ENCODE measurements at places on chromosomes 6 and 20.
A peak's percentile ranks its signal among the peaks of the same experiment; 100 is the strongest.

DNA sequence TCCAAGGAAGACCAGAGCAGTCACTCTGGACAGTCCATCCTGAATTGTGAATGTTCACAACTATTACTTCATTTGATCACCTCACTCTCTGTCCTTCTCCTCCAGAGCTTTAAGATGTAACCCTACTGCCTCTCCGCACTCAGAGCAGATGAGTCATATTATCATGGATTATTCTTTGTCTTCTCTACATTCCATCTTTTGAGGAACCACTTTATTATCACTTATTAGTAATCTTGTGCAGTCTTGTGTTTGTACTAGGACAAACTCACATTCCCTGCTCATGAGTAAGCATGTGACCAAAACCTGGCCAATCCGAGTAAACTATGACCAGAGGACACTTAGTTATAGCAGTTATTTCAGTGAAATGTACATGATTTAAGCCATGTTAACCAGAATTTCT lies 401.5 kb upstream of the ADGRB3 start:
- DNase-seq: no peak

- no peak for DNase-seq
Measured at GRCh38 chr6:126381498-126381897, 41.6 kb downstream of the CENPW start.

GRCh38 chr6:55299286-55299985 lies 27.8 kb upstream of the GFRAL start:
- DNase-seq: no peak

GRCh38 chr6:28330041-28330440 lies 5.9 kb downstream of the ZSCAN31 start:
- no peak for DNase-seq

DNA sequence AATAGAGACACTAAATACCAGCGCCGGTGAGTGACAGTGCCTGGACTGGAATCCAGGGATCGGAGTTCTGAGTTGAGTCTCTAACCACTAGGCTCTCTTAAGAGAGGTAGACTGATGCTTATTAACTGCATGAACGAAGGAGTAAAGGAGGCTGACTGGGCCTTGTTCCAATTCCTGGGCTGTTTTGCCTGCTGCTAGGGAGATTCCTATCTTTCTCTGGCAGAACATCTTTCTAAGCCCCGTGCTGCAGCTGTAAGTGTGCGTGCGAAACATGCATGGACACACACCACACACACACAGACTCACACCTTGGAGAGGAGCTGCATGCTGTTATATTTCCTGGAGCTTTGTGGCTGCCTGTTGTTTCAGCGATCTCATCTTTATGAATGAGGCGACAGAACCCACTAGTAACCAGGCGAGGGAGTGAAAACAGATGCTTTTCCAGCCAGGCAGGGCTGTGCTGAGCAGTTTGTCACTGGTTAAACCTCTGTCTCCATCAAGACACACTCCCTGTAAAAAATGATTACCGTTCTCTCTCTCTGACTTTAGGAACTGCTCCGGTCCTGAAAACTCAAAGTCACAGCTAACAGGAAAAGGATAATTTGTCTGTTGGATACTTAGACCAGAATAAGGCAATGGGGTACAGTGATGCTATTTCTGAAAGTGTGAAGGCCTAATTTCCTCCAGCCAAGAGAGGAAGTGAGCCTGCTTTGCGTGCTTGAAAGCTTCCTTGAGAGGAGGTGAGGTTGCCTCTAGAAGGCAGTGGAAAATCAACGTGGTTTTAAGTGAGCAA lies 157.4 kb upstream of the ZNF217 start:
- peak; percentile 57 for DNase-seq

DNA sequence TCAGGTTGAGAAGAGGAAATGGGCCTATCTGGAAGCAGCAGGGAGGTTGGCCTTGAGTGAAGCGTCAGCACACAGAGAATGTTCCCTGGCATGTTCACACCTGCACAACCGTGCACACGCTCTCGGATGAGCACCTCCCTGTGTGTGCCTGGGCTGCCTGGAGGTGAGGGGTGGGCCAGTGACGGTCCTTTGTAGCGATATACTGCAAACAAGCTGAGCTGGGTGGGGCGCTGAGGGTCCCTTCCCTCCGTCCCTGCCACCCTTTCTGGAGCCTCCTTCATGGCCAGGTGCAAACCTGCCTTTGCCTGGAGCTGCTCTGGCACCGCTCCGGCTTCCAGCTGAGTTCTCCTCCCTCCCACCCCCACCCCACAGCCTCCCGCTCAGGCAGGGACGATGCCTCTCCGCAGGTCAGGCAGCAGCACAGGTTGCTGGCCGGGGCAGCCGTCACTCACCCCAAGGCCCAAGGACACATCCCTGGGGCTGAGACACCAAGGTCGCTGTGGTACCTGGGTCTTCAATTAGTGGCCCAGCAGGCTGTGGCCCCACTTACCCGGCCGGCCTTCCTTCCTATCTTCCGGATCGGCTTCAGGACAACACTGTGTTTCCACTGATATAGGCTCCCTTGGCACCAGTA lies 111.6 kb downstream of the ERMARD start:
- no peak for DNase-seq

- no peak for DNase-seq
Measured at GRCh38 chr6:97626671-97627441, 343.8 kb upstream of the MMS22L start.

- no peak for DNase-seq
Measured at GRCh38 chr20:10761232-10761631, 87.4 kb upstream of the JAG1 start.

GRCh38 chr20:44031781-44032582 lies 117.3 kb downstream of the TOX2 start:
- DNase-seq: no peak

DNA sequence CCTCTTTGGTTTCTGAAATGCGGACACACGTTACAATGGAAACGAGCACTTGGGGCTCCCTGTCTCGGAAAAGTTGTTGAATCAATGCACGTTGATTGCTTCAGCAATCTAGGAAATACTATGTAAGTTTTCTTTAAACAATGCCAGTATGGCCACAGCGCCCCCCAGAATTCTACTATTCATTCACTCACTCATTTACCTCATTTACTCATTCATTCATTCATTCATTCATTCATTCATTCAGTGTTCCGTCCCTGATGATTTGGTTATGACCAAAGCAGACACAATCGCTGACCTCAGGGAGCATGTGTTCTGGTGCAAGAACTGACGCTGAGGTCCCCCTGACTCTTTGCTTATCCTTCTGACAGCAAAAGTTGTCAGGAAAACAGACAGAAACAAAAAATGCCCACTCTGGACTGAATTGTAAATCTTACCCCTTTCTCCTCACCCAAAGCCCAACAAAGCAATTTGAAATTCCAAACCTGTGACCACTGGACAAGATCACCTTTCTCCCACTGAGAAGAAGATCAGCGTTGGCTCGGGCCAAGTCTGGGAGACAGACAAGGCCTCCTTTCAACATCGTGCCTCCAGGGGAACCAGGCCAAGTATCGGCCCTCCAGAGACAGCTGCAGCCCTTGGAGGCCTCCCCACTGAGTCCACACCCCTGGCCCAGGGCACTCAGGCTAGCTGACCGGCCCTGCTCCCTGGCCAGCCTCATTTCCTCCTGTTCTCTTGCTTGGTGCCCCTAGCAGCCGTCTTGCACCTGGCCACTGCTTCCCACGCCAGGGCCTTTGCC lies 15.0 kb upstream of the PMEPA1 start:
- no peak for DNase-seq

DNA sequence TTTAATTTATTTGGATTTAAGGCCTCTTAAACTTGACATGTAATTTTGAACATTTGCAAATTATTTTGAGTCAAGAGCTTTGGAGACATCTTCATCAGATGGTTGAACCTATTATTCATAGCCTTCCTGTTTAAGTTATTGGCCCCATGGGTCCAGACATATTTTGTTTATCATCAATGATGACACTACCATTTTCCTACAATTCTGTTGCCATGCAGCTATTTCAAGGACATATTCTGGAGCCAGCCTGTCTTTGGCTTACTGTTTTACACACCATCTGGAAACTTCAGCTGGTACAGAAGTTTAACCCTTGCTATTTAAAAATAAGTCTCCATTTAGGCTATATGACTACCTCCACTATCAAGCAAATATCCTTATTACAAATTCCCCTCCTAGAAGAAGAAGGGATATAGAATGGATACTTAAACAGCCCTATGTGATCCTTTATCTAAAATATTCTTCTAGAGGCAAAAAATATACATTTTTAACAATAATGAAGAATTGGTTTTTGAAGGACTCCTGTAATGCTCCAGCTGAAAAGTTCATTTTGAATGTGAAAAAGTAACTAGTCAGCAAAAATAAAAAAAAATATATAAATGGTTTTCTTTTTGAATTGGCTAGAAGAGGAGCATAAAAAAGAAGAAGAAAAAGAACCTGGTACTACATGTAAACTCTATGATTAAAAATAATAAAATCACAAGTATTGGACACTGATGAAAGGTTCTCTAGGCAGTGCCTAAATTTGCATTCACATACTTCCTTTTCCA lies 544.0 kb upstream of the HS3ST5 start:
- DNase-seq: no peak

DNA sequence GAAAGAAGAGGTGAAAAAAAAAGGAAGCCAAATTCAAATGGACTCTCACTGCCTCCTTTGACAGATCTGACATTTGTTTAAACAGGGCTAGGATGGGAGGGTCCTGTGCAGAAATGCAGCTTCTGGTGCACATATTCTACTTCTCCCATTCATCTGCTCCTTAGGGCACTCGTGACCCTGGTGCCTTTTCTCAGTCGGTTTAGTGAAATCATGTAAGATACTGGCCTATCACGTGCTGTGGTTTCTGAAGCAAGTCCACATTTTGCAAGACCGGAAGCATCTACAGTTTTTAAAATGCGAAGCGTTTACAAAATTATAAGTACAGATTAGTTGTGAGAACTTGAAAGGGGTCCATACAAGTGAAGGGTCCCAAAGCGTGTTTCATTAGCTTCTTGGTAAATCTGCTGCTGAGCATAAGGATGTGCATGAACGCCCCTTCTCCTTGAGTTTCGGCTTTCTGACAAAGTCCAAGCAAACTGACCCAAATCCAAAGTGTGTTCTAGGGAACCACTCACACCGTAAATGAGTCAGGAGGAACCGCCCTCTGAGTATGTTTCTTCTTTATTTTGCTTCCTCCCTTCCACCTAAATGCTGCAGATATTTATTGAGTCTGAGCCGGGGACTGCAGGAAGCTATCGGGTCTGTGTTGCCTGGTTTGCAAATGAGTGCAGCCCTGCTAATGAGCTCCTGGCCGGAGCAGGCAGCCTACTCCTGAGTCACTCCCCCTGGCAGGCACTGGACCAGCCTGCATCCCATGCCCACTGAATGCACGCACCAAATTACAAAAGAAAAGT lies 323.8 kb upstream of the JARID2 start:
- DNase-seq: peak; percentile 96

DNA sequence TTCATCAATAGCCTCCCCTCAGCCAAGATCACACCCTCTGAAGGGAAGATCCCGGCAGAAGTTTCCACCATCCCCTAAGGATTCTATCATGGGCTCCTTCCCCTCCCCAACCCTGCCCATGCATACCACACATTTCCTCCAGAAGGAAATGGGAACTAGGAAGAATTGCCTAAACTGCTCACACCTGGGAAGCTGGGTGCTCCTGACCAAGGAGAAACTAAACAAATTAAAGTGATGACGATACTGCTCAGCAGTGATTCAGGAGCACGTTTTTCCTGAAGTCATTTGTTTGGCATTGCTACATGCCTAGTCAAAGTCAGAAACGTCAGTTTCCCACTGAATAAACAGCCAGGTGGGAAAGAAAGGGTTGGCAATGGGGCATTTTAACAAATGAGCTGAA lies 136.1 kb upstream of the CDYL start:
- DNase-seq: no peak

- no peak for DNase-seq
Measured at GRCh38 chr6:109121411-109121810, 26.1 kb downstream of the CEP57L1 start.

DNA sequence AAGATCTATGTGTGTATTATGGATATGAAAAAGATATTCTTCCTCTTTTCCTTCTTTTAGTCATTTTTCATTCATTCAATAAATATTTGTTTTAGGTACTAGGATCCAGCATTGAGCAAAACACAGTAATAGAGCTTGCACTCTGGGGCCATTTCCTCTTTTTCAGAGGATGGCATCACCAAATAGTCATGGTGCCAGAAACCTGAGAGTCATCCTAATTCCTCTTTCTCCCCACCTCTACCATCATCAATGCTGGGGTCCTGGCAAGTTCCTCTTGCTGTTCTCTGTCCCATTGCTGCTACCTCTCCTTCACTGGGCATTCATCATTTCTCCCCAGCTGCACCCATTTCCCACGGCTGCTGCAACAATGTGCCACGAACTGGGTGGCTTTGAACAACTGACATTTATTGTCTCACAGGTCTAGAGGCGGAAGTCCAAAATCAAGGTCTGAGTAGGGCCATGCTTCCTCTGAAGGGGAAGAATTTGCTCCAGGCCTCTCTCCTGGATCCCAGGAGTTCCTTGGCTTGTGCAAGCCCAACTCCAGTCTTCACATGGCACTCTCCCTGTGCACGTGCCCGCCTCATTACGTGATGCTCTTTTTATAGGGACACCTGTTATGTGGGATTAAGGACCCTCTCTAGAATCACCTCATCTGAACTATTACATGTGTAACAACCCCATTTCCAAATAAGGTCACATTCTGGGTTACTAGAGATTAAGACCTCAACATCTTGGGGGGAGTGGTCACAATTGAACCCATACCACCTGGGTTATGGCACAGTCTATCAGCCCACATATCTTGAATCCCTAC lies 9.5 kb upstream of the IGF2R start:
- peak; percentile 93 for DNase-seq

GRCh38 chr20:6590891-6591637 lies 176.4 kb upstream of the BMP2 start:
- no peak for DNase-seq

GRCh38 chr6:116218172-116218633 lies 35.7 kb downstream of the TSPYL4 start:
- DNase-seq: no peak

GRCh38 chr6:106084106-106084988 lies 1.8 kb upstream of the PRDM1 start:
- DNase-seq: peak; percentile 84

DNA sequence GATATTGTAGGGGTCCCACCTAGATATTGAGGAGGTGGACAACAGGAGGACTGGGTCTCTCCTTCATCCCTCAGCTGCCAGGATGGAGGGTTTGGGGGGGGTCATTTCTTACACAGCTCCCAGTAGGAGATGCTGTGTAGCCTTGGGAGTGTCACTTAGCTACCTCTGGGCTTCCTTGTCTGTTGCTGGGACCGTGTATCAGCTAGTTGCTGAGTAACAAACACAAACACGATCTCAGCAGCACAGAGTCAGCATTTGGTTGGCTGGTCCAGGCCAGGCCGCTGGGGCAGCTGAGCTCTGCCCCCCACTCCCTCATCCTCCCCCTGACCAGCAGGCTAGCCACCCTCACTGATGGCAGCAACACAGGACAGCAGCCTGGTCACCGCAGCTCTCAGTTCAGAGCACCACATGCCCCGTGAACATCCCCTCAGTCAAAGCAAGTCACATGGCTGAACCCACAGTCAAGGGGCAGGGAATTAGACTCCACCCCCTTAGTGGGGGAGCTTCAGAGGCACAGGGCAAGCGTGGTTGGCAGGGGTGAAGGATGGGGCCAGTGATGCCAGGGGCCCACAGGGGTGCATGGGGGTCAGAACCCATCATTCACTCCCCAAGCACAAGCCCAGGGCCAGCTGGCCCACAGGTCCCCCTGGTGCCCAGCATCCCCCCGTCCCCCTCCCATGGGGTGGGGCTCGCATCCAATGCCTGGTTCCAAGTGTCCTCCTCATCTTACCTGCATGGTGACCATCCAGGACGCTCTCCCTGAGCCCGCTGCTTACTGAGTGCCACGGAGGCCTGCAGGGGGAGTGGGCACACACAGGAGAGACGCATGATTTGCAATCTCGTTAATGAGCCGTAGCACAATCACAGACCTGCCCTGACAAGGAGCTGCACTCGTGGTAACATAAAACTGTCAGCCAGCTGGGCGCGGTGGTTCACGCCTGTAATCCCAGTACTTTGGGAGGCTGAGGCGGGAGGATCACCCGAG lies 112.4 kb downstream of the TAF4 start:
- DNase-seq: no peak
